Stimulated activated CD4-positive, alpha-beta T cell treated with anti-CD3 and anti-CD28 coated beads, Interleukin-15, amount 100 ng/mL, for 24 hours (primary cell): ENCODE measurements at places on chromosomes 7 and 10.
A peak's percentile ranks its signal among the peaks of the same experiment; 100 is the strongest.

- DNase-seq = no peak
These were observed 445.4 kb downstream of the GATA3 start for GRCh38 chr10:8499752-8500390.

DNA sequence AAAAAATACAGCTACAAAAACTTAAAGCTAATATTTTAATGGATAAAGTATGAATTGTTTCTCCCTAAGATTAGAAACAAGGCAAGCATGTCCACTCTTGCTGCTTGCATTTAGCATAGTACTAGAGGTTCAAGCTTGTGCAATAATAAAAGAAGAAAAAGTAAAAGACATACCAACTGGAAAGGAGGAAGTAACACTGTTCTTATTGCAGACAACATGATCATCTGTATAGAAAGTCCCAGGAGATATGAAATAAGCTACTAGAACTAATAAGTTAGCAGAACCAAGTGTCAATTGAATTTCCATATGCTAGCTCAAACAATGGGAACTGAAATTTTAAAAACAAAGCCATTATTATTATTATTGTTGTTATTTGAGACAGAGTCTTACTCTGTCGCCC, 20.0 kb upstream of the RABGEF1 start:
- no peak for DNase-seq

GRCh38 chr7:101453617-101454016, 90.9 kb downstream of the COL26A1 start:
- DNase-seq = no peak

DNA sequence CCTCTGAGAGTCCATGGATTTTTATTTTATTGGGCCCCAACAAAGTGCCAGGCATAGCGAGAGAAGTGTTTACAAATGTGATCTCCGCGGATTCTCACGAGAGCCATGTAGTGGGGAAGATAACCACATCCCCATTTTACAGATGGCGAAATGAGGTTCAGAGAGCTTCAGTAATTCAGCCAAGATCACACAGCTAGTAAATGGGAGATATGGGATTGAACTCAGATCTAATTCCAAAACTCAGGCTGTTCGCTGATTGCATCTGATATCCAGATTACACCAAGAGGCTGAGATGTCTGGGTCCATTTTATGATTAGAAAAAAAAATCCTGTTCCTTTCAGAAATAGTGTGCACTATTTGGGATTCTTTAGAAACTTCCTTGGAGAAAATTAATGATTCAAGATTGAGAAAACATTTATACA, 1.3 kb downstream of the FAS start:
- DNase-seq = no peak

- DNase-seq = no peak
These were observed 6.1 kb upstream of the NCAPG2 start for GRCh38 chr7:158710651-158711102.

GRCh38 chr10:121608469-121609190, 10.4 kb upstream of the FGFR2 start:
- peak; percentile 57 for DNase-seq

DNA sequence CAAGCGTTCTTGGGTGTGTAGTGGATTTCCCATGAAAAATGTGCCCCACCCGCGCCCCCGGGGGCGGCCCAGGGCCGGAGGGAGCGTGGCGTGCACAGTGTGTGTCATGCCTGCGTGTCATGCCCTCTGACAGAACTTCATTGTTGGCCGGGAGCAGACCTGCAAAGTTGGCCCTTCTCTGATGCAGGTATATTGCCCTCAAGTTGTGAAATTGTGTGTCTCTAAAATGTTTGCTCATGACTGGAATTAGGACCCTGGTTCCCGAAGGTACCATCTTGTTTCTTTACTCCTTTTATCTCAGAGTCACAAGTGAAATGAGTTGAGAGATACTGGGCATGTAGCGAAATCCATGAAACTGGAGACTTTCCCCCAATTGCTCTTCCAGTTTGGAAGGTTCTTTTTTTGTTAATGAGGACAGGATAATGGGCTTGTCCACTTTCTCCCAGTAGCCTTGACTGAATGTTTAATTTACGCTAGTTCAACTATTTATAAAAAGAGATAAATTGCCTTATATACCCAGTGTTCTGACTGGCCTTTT, 26.2 kb downstream of the ADK start:
- peak; percentile 62 for DNase-seq

- DNase-seq = no peak
These were observed 180.0 kb upstream of the ANK3 start for GRCh38 chr10:60569681-60570080.

DNA sequence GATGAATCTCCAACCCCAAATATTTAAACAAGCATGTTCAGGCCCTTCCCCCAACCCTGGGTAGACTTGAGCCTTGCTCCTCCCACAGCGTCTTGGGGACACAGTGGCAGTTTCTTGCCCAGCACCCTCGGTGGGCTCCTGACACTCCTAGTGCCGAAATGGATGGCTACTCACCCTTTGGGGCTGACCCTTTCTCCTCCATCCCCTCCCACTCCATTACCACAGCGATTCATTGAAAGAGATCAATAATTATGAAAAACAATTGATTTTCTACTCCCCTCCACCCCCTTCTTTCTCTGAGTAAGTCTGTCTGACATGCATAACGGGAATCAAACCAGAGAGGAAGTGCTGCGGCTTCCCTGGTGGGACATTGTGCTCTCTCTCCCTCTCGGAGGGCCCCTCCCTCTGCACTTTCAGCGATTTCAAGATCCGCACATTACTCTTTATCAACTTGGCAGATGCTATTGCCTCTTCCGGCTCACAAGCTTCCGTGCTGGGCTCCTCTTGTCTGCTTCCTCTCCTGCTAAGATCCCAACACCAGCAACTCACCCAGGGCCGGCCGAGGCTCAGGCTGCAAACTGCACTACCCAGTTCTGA, 79.0 kb upstream of the PLXNA4 start:
- peak; percentile 64 for DNase-seq

DNA sequence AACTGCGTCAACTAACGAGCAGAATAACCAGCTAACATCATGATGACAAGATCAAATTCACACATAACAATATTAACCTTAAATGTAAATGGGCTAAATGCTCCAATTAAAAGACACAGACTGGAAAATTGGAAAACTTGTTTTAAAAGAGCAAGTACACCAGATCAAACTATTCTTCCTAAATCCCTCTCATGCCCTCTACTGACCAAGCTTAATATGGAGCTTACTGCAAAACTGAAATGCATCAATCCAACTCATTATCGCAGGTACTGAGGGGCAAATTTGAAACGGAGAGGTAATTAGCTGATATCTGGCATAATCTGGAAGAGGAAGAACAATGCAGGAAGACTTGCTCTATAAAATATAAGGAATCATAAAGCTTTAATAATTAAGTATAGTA, 1223.8 kb downstream of the NXPH1 start:
- DNase-seq = no peak

DNA sequence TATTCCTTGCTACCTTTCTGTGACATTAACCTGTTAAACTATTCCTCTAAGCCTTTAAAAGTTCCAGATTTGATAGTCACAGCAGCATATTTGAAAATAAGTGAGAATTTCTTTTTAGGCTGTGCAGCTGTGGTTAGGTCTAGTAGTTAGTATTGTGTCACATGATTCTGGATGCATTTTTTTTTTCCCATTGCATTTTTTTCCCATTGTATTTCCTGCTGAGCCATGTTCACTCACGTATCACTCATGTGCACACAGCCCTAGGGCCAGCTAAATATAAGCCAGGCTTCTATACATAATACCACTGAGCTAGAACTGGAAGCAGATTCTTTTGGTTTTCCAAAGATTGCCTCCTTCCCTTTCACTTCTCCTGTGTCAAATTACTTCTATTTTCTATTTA, 37.4 kb downstream of the DNAJC9 start:
- no peak for DNase-seq

GRCh38 chr10:128017822-128018221, 108.4 kb downstream of the MKI67 start:
- no peak for DNase-seq

GRCh38 chr7:101804088-101804963, 13.1 kb upstream of the CUX1 start:
- peak; percentile 12 for DNase-seq

- DNase-seq = no peak
These were observed 64.3 kb downstream of the MGMT start for GRCh38 chr10:129531195-129531968.

DNA sequence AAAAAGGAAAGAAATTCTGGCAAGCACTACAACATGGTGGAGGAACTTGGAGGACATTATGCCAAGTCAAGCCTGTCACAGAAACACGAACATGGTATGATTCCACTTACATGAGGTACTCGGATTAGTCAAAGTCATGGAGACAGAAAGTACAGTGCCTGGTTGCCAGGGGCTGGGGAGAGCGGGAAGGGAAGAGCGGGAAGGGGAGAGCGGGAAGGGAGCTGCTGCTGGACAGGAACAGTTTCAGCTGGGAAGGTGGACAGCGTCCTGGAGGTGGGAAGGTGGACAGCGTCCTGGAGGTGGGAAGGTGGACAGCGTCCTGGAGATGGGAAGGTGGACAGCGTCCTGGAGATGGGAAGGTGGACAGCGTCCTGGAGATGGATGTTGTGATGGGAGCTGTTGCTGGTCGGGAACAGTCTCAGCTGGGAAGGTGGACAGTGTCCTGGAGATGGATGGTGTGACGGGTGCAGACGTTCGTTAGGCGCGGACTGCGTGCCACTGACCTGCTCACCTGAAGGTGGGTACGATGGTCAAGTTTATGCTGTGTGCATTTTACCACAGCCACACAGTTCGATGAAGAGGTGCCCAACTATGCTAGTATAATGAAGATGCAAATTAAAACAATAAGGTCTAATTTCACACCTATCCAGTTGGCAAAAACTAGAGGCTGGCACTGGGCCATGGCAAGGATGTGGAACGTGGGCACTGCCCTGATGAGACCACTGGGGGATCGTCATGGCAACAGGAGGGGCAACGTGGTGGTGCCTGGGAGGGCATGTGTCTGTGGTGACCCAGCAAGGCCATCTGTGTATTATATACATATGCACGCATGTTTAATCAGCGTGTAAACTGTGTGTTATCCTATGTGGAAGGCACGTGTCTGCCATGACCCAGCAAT, 103.8 kb downstream of the NKX6-2 start:
- no peak for DNase-seq

DNA sequence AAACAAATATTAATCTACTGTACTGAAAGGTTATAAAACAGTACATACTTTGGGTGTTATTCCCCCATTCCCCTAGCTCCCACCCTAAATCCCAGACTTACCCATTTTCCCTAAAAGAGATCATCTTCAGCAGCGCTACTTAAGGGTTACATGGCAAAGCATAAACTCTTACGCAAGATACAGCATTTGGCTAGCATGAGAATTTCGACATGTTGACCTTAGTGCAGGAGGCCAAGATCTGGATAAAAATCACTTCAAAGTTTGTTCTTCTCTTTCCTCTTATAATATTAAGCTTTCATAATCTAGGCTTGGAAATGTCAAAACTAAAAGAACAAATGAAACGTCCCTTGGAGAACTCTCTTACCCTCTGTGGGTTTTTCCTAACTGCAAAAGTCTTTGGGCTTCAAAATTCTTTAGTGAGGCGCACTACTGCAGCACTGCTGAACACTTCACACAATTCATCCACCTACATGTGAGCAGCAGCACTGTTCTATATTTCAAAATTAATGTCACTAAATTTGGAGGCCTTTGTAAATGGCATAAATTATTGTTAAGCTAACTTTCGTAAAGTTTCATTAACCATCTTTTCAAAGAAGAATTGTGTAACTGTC, 59.5 kb upstream of the PDLIM1 start:
- DNase-seq = no peak

DNA sequence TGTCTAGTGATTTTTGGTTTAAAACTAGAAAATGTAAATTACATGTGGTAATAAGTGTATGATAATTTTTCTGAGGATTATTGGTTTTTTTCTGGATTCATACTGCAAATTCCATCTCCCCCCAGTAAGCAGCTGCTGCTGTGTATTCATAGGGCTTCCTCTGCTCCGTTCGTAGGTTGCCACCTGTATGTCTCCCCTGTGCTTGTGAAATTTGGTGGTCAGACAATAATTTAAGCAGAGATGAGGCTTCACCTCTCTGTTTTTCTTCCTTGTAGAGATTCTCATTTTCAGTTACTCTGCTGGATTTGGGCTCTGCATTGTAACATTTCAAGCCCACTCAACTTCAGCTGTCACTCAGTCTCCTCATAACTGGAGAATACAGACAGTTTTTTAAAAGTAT, 50.9 kb downstream of the FOXI2 start:
- no peak for DNase-seq

DNA sequence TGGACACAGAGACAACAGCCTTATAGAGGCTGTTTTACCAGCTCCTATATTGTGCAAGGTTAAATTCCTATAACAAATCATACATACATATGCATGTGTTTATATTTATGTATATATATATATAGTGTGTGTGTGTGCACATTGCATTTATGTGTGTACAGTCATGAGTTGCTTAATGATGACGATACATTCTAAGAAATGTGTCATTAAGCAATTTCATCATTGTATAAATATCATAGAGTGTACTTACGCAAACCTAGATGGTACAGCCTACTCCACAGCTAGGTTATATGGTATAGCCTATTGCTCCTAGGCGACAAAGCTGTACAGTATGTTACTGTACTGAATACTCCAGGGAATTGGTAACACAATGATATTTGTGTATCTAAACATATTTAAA, 30.1 kb upstream of the TNKS2 start:
- DNase-seq = no peak

GRCh38 chr10:34260904-34261303, 554.2 kb downstream of the PARD3 start:
- no peak for DNase-seq

- DNase-seq = no peak
These were observed 31.4 kb downstream of the PARP12 start for GRCh38 chr7:140031364-140031763.

- DNase-seq = no peak
These were observed 4.2 kb downstream of the PRKRIP1 start for GRCh38 chr7:102400360-102400759.

DNA sequence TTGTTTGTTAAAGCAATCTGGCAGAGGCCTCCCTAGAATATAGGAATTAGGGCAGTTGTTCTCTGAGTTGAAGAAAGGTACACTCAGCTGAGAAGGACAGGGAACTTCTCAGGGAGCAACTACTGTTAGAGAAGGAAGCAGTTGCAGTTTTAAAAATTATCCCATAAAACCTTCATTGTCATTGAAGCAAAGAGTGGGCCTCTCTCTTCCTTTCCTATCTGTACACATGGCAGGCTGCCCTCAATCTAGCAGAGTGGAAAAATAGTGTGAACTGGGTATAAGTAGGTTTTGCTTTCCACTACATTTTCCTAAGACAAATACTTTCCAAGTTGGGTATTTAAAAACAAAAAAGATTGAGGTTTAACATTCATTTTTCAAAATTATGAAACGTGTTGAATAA, 236.7 kb upstream of the KLF14 start:
- DNase-seq = peak; percentile 55

DNA sequence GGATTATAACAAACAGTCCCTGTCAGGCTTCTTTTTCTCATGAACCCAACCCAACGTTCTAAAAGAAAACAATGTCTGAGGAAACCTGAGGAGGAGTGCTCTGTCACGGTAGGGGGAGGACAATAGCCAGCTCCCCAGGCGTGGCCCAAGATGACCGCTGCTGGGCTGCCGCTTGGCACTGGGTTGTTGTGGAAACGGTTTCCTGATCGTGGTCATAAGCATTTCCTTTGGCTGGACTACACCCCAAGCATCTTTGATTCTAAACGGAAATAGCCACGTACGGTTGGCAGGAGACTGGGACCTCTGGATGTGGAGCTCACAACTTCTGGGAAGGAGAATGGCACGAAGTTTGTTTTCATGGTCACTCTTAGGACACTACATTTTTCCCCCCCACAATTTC, 30.4 kb upstream of the DMBT1 start:
- no peak for DNase-seq
